Esophagus squamous epithelium (tissue), 5 donors: ENCODE measurements at places on chromosomes 6 and 20.

- DNase-seq = no peak
Measured at GRCh38 chr20:5128886-5129285, 2.1 kb downstream of the CDS2 start.

DNA sequence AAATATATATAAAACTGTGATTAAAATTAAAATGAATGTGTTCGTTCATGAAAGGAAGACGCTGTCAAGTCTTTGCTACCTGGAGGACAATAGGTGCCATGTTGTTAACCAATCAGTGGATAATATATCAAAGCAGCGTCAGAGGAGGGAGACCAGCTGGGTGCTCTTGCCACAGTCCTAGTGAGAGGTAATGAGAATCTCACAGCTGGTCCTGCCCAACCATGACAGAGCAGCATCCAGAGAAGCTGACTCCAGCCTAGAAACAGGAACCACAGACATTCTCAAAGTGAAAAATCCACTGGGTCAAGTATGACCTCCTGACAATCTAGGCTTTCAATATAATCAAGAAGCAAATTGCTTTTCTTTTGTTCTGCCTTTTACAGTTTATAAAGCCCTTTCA lies 94.5 kb upstream of the LRFN2 start:
- no peak for DNase-seq

DNA sequence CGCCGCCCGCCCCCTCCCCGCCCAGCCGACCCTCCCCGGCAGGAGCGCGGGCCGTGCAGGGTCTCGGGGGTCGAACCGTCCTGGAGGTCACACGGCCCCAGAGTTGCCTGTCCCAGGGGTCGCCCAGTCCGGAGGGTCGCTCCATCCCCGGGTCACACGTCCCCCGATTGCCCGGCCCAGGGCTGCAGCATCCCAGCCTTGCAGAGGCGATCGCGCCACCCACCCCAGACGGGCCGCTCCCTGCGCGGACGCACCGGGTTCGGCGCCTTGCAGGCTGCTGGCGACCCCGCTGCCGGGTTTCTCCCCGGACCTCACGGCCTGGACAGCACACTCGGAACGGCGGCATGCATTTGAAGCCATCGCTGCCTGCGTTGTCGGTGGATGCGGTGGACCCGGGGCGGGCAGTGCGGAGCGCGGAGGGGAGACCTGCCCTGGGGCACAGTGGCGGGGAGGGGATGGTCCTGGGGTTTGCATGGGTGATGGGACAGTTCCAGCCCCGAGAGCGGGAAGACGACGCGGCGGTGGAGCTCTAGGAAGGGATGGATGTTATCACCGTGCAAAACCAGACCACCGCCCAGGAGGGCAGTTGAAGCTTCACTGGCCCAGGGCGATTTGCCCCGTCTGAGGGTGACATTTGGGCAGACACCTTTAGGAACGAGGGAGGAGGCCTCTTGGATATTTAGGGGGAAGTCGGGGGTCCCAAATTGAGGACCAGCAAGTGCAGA lies 22.7 kb upstream of the FRMD1 start:
- DNase-seq = no peak

- no peak for DNase-seq
Measured at GRCh38 chr6:27426045-27426620, 37.6 kb downstream of the ZNF391 start.

GRCh38 chr6:2222275-2222842 lies 23.0 kb downstream of the GMDS start:
- DNase-seq = no peak

DNA sequence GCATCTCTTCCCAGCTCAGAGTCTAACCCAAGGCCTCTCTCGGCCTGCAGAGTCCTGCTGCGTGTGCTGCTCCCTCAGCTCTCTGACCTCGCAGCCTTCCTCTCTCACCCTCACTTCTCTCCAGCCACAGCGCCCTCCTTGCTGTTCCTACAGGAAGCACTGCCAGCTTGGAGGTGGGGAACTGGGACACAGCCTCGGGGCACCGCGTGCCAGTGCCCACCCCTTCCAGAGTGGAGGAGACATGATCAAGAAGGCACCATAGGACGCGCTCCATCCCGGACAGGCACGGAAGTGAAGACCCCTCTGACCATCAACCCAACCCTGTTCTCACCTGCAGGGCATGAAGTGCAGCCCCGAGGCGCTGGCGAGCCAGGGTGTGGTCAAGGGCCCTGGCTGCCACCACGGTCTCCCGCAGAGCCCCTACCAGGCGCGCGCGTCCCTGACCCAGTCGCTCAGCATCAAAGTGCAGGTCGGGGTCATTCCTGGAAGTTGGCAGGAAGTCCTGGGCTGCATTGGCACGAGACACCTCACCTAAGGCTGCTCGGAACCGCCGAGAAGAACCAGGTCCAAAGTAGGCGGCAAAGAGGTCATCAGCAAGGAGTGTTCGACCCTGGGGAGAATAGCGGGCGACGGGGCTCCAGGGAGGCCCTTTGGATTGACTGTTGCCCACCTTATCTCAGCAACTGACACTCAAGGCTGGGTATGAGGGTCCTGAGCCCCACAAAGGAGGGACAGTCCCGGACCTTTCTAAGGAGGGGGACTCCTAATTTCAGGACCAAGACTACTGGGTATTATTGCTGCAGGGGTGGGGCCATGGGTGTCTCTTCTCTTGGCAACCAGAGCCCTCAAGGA lies 1.3 kb downstream of the VWA7 start:
- DNase-seq = no peak

DNA sequence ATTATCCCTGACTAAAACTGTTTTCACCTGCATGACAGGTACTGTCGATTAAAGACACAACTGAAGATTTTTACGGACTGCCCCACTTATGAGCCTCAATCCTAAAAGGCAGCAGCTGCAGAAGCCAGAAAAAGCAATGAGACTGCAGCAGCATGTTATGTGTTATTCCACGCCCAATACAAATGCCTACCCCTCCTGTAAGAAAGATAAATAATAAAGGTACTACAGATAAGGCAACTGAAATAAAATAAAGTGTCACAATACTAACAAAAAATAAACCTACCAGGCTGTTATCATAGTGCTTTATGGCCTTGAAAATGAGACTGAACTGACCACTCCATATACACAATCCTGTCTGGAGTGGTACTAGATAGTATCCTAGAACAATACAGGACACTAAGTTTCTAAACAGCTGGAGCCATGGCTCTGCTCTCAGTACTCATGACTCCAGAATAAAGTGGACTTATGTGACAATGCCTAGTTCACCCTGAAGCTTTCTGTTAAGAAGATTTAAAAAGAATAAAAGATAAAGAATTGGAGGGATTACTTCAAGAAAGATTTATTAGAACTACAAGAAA lies 9.5 kb downstream of the BCLAF1 start:
- DNase-seq = no peak

DNA sequence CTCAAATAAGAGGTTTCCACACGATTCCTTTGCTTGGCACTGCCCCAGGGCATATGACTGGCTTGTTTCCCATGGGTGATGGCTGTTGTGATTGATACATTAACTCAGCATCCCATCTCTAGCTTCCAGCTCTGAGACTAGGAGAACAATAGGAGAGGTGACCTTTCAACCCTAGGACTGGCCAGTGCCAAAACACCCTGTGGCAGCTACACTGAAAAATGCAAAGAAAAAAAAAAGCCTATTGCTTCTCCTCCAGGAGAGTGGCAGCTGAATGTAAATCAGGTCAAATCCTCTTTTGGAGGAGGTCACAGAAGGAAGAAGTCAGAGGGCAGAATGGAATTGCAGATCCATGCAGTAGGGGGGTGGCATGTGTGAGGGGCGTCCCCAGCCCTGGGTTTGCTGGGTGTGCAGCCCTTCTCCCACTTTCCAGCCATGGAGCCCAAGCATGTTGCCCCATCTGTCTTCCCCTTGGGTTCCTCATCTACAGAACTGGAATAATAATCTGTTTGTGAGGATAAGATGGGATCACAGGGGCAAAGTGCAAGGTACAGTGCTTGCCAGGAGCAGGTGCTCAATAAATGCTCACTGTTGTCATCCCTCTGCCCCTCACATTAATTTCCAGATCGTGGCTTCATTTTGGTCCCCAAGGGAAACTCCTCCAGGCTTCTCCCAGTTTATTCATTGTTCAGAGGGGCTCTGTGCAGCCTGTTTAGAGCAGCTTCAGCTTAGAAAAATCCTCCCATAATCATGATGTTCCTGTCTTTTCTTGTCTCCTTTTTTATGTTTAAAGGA lies 245.0 kb upstream of the RIN2 start:
- DNase-seq = no peak

DNA sequence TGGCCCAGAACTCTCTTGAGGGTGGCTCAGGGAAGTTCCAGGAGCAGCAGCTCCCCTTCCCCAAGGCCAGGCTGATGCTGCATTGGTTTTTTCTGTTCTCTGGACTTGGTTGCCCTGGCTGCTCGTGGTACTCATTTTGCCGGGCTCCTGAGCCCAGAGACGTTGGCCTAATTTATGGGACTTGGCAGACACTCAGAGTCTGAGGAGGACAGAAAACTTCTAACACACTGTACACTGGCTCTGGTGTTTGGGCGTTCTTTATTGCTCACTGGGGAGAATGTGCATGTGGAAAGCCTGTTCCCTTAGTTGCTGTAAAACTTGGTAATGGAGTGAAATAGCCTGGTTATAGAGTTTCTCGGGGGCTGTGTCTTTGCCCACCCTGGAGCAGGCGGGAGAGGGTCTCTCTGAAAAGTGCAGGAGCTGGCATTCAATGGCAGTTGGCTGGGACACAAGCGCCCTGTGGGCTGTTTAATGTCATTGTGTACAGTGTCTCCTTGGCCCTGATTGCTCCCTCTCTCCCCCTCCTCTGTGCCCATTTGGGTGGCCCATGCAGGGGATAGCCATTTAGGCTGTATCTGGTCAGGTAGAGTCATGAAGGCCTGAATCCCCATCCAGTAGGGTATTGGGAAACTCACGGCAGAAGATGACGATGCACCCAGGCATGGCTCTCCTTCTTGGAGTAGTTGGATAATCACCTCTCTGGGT lies 109.3 kb downstream of the CDC5L start:
- DNase-seq = no peak

DNA sequence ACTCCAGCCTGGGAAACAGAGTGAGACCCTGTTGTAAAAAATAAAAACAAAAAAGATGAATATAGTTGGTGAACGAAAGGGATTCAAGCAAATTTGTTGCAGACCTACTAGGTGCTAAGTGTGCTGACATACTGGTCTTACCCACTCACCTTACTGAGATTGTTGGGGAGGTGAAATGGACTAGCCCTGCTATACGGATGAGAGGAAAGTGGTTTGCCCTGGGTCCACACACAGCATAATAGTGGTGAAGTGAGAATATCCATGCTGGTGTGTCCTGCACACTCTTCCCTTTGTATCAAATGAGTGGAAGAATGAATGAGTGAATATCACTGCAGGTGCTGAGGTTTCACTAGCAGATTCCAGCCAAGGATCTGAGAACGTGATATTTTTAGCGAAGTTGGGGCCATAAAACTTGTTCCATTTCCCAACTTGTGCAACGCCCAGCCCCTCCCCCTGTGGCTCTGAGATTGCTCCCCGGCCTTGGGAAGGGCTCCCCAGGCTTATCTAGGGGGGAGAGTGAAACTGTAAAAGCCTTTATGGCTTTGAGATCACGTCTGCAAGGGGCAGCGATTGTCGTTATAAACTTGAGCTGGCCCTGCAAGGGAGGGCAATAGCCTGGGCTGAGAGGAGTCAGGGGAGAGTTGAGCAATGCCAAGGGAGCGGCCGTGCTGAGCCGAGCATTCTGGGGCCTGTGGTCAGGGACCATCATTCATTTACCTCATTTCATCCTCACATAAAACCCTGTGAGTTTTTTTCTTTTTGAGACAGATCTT lies 33.2 kb upstream of the TTPAL start:
- DNase-seq = no peak

DNA sequence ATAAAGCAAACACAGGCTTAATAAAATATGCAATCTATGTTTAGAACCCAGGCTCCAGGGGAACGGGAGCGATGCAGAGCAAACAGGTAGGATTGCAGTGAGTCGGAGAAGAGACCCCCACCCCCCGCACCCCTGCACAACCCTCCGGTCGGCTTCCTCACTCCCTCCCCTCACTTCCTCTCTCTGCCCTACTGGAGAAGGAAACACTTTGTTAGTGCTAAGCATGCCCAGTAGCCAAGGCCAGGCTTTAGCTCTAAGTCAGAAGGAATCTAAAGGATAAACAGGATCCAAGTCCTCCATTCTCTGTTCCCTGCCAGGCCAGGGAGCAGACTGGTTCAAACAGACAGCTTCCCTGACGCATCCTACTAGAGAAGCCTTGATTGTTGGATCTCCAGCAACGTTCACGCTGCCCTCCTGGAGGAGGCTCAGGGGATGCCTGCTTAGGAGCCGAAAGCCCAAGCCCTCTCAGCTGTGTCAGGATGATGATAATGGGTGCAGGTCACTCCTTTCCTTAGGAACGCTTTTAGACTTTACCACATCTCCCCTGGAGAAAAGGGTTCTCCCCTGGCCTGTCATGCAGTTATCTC lies 14.7 kb downstream of the FOXQ1 start:
- DNase-seq = no peak

DNA sequence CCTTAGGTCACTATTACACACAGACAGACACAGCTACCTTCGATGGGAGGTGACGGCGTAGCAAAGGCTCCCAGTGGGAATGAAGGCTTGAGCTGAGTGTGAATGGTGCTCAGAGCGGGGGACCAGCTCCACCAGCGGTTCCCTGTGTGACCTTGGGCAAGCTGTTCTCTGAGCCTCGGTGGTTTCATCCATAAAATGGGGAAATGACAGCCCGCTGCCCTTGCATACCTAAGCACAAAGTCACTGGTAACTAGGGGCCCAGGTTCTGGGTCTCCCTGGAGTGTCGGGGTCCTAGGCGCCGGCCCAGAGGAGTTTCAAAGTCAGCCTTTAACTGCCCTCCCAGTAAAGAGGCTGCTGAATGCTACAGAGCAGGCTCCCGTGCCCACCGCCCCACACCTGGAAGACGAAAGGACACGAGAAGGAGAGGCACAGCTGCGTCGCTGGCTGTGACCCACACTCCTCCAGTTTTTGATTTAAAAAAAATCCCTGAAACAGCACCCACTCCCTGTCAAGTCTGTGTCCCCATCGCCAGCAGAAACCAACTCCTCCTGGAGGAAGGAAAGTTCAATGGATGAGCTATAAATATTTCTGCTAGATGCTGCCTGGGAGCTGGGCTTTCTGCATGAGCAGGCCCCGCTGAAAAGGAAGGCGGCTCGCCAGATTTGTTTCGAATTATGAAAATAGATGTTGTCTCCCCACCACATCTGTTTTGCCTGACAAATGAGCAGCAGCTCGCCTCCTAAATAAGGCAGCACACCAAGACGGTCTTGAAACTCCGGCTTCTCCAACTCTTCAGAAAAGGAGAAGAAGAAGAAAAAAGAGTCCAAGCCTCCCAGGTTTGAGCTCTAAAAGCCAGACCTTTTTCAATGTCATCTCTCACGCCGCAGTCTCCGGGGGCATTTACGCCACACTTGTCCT lies 27.4 kb downstream of the PMEPA1 start:
- no peak for DNase-seq

DNA sequence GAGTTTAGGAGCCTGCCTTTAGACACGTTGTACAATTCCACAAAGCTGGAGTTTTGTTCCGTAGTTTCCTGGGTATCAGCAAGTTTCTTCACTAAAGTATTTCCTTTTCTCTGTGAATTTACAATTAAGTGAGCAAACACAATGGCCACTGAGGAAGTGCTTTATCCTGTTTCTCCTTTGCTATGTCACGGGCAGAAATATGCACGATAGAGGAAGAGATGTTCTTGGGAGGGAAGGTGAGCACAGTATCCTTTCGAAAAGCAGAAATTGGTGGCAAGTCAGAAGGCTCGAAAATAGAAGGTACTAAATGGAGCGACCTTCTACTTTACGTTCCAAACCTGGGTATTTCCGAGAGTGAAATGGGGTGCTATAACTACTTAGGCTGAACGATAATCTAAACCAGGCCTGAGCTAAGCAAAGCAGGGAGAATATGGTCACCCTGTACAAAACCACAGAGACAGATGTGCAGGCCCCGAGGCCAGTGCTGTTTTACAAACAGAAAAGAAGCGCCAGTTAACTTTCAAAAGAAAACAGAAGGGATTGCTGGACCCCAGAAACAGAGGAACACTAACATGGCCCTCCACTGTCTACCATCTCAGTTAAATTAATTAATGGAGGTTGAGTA lies 259.6 kb downstream of the TBC1D7 start:
- no peak for DNase-seq
